NCI-H748 treated with DMSO at 0.1 percent for 48 hours (cell line): ENCODE measurements at places on chromosomes 1 and 21.

DNA sequence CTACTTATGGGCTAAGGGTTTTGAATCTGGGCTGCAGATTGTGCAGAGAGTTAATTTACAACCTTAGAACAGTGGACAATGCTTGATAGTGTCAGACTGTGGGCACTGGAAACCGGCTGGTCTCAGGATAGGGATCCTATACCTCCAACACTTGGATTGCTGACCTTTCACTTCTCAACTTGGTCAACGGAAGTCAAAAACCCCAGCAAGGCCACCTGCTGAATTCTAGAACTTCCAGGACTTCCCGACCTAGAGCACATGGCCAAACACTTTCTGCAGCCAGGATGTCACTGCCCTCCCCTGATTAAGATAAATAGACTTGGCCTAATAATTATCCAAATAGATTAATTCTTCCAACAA lies 336 bp upstream of the DENND2D start:
- no peak for DNase-seq

DNA sequence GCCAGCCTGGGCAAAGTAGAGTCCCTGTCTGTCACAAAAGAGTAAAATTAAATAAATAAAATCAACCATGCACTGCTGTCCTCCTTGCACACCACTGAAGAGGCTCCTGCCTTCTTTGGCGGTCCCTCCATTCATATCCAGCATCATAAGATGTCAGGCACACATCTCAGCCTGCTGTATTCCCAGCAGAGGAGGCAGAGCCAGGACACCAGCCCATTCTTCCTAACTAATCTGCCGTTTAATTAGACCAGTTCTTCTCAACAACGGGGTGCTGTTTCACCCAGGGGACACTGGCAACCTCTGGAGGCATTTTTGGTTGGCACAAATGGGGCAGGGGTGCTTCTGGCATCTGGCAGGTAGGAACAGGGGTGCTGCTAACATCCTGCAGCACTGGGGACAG lies 119.7 kb downstream of the ETS2 start:
- DNase-seq: no peak

DNA sequence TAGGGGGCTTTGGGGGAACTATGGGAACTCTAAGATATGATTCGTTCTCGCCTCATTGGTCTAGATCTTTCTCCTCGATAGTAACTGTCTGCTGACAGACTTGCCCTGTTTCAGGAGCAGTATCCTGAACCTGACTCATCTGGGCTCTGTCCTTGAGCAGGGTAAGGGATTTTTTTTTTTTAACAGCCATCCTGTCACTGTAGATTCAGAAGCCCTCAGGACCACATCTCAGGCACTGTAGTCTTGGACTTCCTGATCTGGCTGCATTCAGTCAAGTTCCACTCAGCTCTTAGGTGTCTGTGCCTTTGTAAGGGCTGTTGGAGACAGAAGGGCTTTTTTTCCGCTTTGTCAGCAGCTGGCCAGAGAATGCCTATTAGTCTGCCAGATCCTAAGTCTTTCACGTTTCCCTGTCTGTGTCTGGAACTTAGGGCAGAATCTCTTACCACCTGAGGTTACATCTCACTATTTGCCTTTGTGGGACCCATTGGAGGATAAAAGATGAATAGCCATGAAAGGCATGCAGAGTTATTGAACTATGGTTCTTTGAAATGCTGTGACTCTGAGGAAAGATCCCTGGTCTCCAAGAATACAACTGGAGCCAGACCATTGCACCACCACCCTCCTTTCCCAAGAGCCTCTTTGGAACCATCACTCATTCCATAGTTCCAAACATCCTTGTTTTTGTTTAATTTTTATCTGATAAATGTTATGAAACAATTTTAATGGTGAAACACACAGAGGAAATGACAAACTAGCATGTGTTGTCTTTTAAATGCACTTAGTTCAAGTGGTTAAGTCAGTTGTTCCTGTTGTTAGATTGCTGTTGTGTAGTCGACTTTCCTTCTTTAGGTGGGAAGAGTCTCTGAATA lies 49.7 kb upstream of the MACF1 start:
- DNase-seq: no peak

DNA sequence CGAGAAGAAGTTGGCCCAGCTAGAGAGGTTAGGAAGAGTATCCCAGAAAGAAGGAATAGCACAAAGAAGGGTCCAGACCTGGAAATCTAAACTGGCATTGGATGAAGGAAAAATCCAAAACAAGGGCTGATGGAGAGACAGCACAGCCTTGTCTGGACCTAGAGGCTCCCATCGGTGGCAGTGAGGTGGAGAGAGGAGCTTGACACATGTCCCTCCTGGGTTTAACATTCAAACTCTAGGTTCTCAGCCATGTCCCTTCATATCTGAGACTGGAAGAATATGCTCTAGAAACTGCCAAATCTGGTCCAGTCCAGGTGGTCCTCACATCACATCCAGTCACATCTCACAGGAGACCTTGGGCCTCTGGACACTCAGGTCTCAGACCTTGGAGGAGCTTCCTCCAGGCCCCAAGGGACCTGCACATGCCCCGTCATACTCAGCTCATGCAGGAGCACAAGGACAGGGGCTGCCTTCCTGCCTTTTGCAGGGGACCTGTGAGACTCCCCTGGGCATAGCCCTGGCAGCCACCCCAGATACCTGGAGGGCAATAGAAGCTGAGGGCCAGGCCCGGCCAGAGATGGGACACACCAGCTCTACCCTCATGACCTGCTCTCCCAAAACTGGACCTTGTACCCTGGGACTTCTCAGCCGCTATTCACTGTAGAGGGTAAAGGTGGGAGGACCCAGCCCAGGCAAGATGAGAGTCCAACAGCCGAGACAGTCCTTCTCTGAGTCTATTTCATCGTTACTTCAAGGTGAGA lies 7.5 kb downstream of the TMEM125 start:
- no peak for DNase-seq

DNA sequence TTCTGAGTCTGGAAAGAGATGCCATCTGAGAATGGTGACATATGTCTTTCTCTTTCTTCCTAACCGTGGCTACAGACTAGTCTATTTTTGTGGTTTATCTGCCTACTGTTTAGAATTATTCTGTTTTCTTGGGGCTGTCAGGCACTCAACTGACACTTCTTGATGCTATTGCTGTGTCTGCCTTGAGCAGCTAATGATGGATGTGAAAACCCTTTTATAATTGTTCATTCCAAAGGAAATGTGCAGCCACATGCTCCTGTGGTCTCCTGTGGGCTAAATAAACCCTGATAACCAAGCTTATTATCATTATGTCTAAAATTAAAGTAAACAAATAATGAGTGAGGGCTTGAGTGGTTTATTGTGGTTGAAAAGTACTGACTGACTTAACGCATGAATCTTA lies 52.7 kb upstream of the CXADR start:
- no peak for DNase-seq

DNA sequence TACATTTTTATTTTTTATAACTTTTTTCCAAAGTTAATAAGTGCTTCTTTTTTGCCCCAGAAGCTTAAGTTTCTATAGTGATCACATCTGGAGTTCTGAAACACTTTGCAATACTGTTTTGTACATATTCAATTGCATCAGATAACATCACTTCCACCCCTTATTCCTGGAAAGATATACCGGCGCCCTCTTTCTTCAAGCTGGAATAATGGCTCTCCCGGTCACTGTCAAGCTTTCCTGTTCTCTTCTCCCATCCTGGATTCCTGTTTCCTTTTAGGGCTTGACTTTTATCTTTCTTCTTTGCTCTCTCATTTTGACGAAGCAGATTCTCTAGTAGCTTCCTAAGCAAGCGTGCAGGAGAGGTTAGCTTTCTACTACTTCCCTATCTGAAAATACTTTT lies 1866.8 kb downstream of the MRPL39 start:
- DNase-seq: no peak

DNA sequence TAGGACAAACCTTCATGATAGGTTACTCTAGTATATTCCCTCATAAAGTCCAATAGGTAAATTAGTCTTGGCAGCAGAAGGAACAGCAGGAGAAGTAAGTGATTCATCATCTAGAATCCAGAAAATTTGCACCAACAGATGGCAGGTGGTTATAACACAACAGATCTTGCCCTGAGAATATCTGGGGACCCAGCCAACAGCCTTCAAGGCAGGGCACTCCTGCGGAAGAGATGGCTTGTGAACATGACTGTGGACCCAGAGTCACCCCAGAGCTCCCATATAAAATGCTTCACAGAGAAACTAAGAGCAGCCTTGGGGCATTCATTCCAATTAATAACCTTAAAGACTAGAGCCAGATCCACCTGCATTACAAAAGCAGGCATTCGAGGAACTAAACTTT lies 7.9 kb upstream of the PLA2G2C start:
- no peak for DNase-seq

DNA sequence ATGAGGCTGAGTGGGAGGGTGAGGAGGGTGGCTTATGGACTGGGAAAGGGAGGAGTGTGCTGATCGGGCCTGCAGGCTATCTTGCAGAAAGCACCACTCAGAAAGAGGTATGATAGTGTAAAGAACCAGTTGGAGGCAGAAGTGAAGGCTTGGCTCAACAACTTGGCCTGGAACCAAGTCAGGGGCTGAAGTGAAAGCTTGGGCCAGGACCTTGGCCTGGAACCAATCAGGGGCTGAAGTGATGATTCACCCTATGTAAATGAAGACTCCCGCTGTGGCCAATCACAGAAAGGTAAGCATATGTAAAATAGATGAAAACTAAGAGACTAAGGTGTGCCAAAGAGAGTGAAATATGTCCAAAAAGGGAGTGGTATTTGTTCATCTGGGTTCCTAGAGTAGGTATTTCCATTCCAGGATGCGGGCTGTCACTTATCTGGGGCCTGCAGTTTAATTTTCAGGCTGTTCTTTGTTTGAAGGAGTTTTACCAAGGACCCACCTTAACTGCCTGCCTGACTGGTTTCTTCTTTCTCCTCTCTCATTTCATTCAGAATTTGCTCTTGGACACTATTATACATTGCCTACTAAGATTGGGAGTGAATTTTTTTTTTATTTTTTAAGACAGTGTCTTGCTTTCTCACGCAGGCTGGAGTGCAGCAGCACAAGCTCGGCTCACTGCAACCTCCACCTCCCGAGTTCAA lies 5.1 kb upstream of the RFX5 start:
- no peak for DNase-seq

DNA sequence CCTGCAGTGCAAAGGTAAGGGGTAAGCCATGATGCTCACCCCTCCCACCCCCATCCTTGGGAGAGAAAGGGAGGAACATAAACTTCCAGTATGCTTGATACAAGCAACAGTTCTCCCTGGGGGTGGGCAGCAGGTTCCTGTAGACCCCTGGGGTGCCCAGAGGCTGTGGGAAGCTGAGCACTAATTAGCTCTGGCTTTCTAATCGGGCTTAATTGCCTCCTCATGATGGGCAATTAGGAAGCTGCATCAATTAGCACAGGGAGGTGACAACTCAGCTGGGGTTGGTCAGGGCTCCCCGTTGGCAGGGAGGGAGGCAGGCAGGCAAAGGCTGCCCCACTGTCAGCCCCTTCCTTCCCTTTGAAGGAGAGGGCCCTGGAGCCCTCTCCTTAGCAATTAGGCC lies 15.7 kb upstream of the LMNA start:
- no peak for DNase-seq

DNA sequence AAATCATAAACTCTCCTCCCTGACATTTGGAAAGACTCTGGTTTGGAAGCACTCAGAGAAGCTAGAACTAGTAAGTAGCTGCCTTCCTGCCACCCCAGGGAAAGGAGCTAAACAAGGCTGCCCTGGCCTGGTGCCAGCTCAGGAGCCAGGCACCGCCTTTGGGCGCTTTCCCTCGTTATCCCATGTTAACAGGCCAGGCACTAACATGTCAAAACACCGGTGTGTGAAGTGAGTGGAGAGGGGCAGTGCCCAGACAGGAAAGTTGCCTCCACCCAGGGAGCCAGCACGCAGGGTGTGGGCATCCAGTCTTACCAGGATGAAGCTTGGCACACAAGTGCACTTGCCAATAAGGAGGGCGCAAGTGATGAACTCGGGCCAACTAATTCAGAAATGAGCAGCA lies 346.8 kb downstream of the RRAGC start:
- DNase-seq: peak; percentile 19

DNA sequence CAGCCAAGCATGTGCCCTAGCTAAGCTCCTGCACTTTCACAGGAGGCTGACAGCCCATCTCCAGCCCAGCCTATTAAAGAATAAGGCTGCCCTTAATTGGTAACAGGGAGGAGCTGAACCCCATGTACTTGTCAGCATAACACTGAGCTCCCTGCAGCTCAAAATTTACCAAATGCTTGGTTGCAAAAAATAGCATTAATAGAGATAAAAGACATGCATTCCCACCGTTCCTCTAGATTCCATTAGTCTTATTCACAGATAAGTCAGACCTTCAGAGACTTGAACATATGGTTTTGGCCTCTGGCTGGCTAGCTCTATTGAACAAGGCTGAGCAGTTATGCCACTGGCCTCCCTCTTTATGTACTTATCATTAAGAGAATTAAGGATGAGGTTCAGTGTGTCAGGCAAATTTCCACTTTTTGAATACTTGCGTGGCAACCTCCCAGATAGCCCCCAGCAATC lies 29.2 kb downstream of the OLFML3 start:
- no peak for DNase-seq

DNA sequence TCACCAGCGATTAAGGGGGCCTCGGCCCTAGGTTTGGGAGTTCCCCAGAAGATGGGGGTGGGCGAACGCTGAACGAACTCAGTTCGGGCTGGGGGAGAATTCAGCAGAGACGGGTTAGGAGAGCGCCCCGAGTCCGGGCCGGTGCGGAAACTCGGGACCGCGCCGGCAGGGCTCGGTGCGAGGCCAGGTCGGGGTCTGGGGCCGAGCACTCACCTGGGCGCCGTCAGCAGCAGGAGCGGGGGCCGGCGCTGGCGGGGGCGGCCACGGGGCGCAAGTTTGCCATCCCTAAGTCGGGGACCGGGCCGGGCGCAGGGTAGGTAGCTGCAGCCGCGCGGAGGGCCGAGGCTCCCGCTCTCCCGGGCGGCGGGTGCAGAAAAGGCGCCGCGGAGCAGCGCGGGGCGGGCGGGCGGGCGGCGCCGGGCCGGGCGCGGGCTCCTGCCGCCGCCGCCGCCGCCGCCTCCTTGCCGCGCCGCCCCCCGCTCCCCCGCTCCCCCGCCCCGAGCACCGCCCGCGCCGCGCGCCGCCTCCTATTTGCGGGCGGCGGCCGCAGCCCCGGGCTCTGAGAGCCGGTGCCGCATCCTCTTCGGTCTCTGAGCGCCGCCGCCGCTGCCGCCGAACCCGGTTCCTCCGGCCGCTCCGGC lies 349 bp downstream of the ADGRB2 start:
- no peak for DNase-seq
